Lower lobe of right lung (tissue), 2 donors: ENCODE measurements at places on chromosomes 16 and 17.

GRCh38 chr17:74442670-74443515 is 11.0 kb downstream of the GPRC5C start:
- peak; percentile 91 for DNase-seq

- DNase-seq: no peak
These were observed 140.4 kb downstream of the SHISA9 start for GRCh38 chr16:13041646-13042290.

DNA sequence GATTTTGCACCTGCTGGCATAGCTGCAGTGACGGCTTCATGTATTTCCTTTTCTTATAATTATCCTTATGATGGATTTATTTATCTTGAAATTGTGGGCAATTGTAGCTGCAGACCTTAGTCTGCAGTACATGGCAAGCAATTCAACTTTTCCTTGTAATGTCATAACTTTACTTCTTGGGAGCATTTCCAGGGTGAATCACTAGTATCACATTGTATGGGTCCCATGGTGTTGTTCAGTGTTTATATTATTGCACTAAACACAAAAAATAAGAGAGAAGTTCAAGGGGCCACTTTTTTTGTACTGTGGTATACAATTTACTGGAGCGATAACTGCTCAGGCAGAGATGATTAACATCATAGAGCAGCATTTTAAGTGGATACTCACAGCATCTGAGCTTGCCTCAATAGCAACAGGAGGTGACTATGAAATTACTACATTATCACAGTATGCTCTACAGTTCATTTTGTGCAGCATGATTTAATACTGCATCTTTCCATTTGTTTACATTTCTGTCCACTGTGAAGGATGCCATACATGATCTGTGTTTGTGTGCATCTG is 169.5 kb downstream of the STX8 start:
- DNase-seq: no peak

DNA sequence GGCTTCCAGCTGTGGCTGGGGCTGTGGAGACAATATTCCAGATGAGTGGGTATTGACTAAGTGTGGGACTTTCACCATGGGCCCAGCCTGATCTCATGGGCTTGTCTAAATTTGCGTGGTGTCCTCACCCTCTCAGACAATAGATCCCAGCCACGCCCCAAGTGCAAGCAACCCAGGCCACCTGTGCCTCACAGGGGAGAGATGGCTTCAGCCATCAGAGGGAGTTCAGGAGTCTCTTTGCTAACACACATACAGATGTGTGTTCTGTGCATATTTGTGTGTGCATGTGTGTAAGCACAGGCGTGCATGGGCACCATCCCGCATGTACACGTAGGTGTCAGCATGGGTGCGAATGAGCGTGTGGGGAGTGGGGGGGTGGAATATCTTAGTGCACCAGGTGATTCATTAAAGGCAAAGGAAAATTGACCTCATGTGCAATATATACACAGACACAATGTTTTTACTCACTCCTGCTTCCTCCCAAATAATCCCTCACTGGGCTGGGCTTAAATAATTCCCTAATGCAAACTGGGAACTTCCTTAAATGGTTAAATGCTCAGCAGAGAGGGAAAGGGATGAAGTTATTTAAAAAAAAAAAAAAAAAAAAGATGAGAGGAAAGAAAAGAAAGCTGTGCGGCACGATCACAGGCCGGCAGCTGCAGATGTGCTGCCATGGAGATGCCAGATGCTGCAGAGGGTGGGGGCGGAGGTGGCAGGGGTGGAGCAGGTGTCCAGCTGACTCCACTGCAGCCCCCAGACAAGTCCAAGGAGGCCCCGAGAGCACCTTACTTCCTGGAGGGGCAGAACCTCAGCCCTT is 24.0 kb upstream of the CDC42EP4 start:
- DNase-seq: no peak

GRCh38 chr17:31134576-31134975 is 39.8 kb downstream of the NF1 start:
- DNase-seq: no peak

GRCh38 chr17:28338056-28338768 is 2.7 kb downstream of the TNFAIP1 start:
- DNase-seq: no peak

DNA sequence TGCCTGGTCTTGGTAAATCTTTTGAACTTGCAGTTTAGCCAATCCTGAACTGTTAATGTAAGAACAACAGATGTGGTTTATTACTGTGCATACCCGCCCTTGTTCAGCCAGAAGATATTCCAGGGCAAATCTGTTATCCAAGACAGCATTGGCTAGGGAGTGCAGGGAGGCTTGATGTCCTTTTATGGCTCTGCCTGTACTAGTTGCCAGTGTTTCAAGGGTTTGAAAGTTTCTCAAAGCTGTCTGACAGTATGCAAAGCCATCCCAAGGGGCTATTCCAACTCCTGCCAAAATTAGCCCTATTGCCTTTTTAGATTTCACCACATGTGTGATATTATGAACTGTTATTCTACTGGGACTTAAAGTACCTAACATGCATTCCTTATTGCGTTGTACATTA is 30.1 kb downstream of the LCMT1 start:
- no peak for DNase-seq

- peak; percentile 69 for DNase-seq
These were observed at the start of gene NKD1 for GRCh38 chr16:50548125-50548908. NKD1 (plus strand) TSS chr16:50548396; CDS start chr16:50548554, 158 bp downstream.

- no peak for DNase-seq
These were observed 34.6 kb downstream of the RBFOX1 start for GRCh38 chr16:7366993-7367880.

- peak; percentile 61 for DNase-seq
These were observed 29.4 kb downstream of the IRF8 start for GRCh38 chr16:85928401-85928820.

- DNase-seq: no peak
These were observed 11.2 kb downstream of the METRNL start for GRCh38 chr17:83090444-83091256.

DNA sequence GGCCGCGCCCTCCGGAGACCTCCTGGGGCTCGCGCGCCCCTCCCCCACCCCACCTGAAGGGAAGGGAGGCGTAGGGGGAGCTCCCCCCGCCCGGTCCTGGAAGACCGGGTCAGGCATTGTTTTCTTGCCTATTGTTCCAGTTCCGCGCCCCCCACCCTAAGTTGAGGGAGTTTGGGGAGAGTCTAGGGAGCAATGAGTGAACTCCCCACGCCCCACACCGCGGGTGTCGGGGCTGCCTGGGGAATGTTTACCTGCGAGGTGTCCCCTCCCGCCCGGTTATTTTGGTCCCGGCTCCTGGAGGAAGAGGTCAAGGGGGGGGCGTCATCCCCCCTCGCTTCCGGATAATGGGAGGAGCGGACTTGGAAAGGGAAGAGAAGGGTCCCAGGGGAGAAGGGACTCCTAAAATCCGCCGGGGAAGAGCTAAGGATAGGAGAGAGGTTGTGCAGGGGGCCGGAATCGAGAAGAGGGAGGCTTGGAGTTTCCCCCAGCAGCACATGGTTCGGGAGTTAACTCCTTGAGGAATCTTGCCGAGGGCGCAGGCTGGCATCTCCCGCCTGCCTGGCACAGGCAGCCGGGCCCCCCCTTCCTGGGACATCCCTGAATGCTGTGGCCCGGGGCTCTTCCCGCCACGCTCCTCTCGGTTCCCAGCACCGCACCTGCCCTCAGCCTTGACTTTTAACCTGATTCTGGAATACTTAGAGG is 881 bp downstream of the MLLT6 start:
- peak; percentile 68 for DNase-seq

DNA sequence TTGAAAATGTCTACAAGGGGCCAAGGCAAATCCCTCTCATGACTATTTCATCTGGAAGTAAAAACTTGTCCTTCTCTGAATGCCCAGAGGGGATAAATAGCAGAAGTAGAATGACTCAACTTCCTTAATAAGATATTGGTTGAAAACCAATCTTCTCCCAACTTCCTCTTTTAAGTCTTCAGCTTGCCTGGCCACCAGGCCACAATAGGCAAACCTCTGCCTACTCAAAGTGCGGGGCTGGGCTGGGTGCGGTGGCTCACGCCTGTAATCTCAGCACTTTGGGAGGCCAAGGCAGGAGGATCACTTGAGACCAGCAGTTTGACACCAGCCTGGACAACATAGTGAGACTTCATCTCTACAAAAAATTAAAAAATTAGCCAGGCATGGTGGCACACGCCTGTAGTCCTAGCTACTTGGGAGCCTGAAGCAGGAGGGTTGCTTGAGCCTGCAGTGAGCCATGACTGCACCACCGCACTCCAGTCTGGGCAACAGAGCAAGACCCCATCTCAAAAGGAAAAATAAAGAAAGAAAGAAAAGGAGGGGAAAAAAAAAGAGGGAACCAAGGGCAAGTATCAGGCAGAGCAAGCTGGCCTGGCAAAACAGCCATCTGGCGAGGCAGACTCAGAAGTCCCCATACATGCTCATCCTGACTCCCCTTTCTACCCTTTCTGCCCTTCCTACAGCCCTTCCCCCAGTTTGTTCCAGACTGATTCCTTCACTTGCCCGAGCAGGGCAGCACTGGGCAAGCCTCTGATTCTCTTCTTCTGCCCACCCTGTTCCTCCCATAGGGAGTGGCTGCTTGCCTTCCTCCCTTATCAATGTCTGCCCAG is 20.6 kb downstream of the MAP3K14 start:
- DNase-seq: peak; percentile 70

DNA sequence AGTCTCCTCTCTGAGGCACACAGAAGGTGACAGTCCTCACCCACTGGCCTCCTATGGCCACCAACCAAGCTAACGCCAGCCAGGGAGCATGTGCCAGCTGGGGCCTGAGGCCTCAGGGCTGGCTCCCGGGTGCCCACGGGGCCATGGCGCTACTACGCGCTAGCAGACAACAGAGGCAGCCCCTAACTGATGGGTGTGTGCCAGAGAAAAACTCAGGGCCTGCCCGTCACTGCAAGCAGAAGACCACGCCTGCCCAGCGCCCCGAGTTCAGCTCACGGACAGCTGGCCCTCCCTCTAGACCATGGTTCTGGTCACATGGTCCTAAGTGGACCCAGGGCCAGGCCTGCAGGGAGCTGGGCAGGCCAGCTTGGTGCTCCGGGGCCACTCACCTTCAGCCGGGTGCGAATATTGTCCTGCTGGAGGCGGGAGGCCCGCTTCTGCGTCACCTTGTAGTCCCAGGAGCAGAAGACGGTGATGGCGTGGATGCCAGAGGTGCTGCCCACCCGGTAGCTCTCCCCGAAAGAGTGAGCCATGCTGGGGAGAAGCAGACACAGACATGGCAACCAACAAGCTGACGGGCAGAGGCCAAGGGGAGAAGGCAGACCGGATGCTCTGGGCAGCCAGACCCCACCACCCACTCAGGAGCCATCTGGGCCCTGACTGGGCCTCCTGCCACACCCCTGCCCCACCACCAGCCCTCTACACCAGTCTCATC is 6.2 kb downstream of the TMC6 start:
- DNase-seq: no peak

GRCh38 chr16:31875112-31875803 is 1.7 kb downstream of the ZNF267 start:
- DNase-seq: no peak

- no peak for DNase-seq
These were observed 25.2 kb downstream of the ELAC2 start for GRCh38 chr17:12992676-12993075.

GRCh38 chr17:44878627-44879221 is 20.5 kb downstream of the EFTUD2 start:
- no peak for DNase-seq
